ENCODE measurements at places on chromosomes 7 and 10. TPM values are rescaled to one million over a fixed set of nuclear protein-coding genes. Genes with fewer than 3 reads are reported as not detected.

DNA sequence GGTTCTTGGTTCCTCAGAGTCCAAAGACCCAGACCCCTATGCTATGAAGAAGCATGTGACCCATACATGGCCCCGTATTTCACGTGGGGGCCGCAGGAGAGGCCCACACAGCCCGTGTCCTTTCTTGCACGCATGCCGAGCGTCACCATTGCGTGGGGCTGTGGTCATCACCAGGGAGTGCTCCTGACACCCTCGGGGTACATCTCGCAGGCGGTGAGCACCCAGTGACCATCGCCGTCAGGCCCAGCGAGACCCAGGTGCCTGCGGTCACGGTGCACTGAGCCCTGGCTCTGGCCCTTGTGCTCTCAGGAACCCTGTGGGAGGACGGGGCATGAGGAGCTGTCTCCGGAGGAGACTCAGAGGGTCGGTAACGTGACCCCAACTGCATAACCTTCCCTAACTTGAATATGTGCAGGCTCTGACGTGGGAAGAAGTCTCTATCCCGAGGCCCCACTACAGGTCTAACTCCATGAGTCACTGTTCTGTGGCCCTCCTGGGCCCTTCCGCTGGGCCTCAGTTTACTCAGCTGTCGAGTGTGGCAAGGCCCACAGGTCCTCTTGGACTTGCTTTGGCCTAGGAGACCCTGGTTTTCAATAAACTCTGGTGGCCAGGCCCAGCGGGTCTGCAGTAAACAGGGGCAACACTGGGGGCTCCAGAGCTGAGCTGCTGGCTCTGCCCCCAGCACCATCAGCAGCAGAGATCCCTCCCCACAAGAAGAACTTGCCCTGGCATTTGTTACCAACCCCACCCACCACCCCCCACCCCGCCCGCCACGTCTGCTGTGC is 503.9 kb downstream of the PTPRN2 start:
- no peak for DNase-seq

DNA sequence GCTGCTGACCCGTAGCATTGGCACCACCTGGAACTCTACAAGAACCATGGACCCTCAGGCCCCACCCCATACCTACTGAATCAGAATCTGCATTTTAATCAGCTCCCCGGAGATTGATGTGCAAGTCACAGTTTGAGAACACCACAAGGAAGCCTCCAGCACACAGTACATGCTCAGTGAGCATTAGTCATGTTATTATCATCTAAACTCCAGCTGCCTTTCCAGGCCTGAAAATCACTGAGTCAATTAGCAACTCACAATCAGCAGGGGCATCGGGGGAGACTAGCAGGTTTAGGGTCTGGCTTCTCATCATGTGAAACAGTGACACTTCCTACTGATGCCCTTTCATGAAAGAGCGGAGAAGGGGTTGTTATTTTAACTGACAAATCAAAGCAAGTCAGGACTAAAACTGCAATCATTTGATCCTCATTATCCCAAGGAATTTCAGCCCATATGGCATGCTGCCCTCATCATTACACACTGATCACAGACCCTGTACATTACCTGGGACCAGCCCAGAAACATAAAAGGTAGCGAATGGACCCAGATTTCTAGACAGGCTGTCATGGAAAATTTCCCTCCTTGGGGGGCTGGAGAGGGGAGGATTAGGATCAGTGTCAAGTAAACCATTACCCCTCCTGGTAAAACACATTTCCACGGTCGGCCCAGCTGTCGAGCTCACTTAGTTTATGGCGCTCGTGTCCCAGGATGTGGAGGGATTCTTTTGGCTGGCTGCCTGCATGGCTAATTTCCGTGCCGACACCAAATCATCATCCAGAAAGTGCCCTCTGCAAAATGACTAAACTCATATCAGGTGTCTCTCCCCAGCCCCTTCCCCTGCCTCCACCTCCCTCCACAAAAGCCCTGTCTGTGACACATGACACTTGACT is 122.8 kb downstream of the PRLHR start:
- no peak for DNase-seq

GRCh38 chr7:103569621-103570305 is 123.8 kb upstream of the SLC26A5 start:
- DNase-seq: no peak

- no peak for DNase-seq
These were observed 11.1 kb downstream of the GPR22 start for GRCh38 chr7:107480932-107481331.

Gene CROT
- total RNA-seq: 6.5 TPM

DNA sequence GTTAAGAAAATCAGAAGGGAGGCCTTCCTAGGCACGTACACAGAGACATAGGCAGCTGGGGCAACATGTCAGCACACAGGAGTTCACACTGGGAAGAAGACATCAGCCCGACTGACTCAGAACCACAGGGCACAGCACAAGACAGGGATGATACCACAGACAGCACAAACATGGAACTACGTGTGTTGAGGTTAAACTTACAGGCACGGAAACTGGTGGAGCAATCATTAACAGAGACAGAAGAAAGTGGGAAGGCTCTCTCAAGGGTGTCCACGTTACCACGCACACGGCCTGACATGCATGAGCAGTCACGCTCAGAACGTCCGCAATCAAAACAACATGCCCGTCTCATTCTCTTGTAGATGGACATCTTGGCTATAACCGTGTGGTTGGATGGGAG is 636.4 kb downstream of the KCNMA1 start:
- DNase-seq: no peak

DNA sequence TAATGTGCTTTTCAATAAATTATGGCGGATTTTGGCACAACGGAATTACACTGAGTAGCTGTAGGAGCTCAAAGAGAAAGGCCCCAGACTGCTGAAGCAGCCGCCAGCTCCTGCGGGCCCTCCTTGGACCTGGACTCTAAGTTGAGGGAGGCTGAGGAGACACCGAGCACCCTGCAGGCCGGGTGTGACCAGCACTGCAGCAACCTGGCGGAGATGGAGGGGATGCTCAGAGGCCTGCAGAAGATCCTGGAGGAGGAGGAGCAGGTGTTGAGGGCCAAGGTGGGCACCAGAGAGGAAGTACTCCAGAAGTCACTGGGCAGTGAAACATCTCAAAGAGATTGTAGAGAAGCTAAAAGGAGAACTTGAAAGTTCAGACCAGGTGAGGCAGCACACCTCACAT is 33.0 kb upstream of the POM121L12 start:
- DNase-seq: no peak

DNA sequence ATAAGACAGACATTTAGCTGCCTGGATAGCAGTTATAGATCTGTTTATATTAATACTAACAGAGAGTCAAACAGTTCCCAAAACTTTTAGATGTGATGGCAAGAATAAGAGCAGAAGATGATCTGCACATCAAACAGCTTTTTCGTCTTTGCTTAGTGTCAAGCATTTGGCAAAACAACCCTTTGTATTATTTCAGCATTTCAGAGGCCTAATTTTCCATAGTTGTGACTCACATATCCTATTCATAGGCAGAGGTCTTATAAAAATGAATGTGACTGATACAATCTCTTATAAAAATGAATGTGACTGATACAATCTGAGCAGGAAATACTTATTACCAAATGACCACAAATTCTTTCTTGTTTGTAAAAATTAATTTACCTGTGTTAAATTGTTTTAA is 71.2 kb downstream of the LRRTM3 start:
- DNase-seq: no peak

- no peak for DNase-seq
These were observed 308.7 kb downstream of the FRMD4A start for GRCh38 chr10:14022052-14022451.

Gene SPDYE8
- total RNA-seq: not detected

DNA sequence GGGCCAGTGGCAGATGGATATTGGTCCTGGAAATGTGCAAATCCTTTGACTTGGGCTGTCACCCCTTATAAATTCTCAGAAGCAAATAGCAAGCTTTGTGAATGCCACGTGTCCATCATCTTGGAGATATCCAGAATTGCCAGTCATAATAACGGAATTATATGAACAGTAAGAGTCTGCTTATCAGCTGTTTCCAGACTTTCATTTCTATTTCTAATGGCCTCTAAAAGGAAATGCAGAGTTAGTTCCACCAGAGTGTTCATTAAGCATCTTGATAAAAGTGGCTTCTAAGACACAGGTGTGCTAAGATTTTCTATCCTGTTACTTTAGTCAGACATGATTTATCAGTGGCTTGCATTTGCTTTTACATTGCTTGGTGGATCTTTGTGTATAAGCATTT is 87.4 kb downstream of the RAMP3 start:
- no peak for DNase-seq

Gene SPDYE2B
- not detected for total RNA-seq

DNA sequence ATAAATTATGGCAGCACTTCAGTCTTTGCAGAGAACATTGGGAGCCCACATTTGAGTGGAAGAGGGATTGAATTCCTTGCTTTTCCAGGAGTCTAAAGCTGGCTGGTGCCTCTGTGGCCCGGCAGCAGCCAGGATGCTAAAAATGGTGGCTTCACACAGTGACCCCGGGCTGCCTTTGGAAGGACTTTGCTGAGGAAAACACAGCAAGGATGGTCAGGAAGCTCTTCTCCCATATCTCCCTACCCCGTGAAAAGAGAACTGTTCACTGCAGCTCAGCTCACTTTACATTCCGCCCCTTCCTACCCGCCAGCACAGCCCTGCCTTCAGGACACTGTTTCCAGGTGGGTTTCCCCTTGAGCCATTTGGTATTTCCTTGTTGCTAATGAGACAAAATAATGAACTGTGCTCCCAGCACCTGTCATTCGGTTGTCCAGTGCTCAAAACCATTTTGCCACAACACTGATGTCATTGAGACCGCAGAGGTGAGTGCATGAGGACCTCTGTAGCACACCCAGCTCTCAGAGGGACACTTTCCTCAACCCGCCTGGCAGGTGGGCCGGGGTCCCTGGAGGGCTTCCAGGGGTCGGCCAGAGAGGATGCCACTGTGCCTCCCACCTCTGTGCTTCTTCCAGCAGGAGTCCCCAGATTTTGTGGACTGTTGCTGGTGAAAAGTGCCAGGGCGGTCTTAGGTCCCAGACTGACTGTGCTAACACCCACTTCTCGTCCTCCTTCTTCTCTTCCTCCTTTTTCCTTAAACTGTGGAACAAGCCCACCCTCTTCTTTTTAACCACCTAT is 255.7 kb upstream of the PPP2R2D start:
- no peak for DNase-seq

Gene ACBD7
- 0.63 TPM for total RNA-seq

DNA sequence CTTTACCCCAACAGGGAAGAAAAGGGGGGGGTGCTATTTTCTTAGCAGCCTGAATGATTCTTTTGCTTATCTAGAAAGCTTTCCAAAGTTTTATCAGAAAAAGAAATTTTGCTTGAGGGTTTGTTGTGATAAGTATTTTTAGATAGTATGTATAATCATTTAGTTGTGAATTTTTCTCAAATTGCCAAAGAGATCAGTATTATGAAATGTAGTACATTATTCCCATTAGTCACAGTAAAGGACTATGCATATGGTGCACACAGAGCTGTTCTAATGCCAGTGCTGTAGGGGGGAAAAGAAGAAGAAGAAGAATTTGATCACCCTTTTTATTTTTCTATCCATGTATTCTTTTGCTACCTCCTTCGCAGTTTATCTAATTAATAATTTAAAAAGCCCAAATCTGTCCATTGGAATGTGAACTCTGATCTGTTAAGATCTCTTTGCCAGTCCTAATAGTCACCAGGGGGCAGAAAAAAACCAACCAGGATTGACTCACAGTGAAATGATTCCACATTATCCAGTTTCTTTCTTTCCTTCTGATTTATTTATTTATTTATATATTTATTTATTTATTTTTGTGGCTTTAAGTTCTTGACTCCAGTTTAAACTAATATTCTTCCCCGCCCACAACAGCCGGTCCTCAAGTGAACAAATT is 4.7 kb downstream of the RBM20 start:
- no peak for DNase-seq

- DNase-seq: no peak
These were observed 3.7 kb downstream of the NPFFR1 start for GRCh38 chr10:70280099-70280498.

Gene COL17A1
- total RNA-seq: 514 TPM

Gene CALY
- total RNA-seq: not detected

Data from MCF 10A (cell line).